Breast epithelium (tissue), 4 donors: ENCODE measurements at places on chromosomes 12 and 14. TPM values are rescaled to one million over a fixed set of nuclear protein-coding genes. Genes with fewer than 3 reads are reported as not detected.
A peak's percentile ranks its signal among the peaks of the same experiment; 100 is the strongest.

- no peak for DNase-seq
Observed at GRCh38 chr14:64826333-64826732, 53.4 kb downstream of the SPTB start.

GRCh38 chr14:96117960-96118359, 78.8 kb downstream of the C14orf132 start:
- no peak for DNase-seq

DNA sequence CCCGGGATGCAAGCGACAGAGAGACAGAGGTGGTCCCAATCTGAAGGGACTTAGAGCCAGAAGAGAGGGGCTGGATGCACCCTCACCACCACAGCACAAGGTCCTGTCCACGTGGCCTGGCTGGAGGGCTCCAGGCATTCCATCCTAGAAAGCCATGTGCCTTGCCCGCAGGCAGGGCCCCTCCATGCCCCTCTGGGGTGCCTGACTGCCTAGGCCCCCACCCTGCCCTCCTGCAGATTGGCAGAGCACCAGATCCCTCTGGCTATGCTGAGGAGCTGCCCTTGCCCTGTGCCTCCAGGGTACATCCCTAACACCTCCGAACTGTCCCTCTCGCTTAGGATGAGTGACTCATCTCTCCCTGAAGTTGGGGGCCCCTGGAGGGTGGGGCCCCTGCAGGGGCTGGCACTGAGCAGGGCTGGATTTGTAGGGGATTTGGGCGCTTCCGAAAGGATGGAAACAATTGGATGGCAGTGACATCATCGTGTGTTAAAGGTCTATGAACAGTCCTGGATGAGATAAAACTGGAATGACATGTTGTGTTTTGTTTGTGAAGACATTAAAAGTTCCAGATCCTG, 50.9 kb downstream of the CHGA start:
- DNase-seq, result no peak

DNA sequence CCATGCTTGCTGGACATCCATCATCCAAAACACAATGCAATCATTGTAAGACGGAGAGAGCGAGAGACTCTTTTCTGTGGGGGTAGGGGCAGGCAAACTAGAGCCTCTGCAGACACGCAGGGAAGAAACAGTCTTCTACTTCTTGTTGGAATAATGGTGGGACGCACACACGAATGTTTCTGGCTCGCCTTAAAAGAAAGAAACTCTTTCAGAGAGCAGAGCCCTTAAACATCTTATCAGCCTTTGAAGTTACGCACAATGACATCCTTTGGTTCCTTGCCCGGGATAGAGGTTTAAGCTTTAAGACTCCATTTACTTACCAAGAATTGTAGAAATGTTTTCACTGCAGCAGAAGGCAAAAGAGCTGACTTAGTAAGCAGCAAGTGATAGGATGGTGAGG, 133.8 kb upstream of the FOXN3 start:
- DNase-seq, result no peak

DNA sequence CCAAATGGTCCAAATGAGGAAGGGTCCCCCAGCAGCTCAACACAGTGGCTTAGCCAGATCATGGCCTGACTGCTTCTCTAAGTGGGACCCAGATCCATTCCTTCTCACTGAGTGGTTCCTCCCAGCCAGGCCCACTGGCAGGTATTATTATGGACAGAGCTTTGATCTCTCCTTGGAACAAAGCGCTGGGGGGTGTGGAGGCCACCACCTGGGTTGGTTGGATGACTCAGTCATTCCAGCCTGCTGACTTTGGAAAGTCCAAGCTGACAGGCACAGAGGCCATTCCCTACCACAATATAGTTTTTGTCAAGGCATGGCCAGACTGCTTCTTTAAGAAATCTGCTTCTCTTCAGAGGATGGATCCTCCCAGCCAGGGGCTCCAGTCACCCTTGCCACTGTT, 341.1 kb downstream of the BTG1 start:
- DNase-seq, result no peak

- no peak for DNase-seq
Observed at GRCh38 chr12:65500091-65500900, 221.8 kb downstream of the MSRB3 start.

- DNase-seq, result no peak
Observed at GRCh38 chr14:103713304-103714062, 1.8 kb downstream of the XRCC3 start.

DNA sequence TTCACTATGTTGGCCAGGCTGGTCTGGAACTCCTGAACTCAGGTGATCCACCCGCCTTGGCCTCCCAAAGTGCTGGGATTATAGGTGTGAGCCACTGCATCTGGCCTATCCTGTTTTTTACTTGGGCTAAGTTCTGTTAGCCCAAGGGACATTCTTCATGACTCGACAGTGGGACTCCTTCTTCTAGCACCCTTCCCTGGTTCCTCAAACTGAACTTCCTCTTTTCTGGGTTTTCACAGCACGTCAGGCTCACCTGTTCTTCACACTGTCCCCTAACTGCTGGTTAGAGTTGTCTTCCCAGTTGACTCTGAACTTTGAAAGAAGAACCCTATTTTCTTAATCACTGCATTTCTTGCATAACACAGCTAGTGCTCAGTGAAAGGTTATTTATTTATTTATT, 22.5 kb downstream of the CABP1 start:
- DNase-seq, result no peak

DNA sequence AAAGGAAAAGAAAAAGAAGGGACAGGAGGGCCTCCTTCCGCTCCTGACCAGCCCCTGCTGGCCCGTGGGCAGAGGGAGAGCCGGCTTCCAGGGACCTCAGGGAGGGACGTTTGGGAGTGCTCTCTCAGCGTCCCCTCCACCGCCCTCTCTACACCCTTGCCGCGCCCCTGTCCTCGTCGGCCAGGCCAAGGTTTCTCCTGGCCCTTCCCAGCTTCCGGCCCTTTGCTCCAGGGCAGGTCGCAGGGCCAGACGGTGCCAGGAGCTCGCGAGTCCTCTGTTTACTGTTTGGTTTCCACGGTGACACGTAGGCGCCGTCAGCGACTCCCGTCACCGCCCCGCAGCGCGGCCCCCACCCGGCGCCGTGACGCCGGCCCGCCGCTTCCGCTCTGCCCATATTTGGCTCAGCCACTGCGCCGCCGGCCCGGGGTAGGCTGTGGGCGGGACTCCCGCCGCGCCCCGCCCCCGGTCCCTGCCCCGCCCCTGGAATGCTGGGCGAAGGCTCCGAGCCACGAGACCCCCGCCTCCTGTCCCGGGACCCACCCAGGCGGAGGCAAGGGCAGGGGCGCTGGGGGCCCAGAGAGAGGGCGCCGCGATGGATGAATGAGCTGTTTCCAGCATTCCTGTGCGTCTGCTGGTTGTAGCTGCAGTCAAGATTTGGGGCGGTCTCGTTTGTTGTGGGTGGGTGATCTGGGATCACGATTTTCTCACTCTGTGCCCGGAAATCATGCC, 15.5 kb downstream of the FOS start:
- peak; percentile 96 for DNase-seq

- DNase-seq, result no peak
Observed at GRCh38 chr14:77853919-77854318, 54.0 kb downstream of the ADCK1 start.

DNA sequence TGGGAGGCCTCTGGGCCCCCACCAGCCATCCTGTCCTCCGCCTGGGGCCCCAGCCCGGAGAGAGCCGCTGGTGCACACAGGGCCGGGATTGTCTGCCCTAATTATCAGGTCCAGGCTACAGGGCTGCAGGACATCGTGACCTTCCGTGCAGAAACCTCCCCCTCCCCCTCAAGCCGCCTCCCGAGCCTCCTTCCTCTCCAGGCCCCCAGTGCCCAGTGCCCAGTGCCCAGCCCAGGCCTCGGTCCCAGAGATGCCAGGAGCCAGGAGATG, 729 bp upstream of the GAPDH start:
- DNase-seq, result no peak

DNA sequence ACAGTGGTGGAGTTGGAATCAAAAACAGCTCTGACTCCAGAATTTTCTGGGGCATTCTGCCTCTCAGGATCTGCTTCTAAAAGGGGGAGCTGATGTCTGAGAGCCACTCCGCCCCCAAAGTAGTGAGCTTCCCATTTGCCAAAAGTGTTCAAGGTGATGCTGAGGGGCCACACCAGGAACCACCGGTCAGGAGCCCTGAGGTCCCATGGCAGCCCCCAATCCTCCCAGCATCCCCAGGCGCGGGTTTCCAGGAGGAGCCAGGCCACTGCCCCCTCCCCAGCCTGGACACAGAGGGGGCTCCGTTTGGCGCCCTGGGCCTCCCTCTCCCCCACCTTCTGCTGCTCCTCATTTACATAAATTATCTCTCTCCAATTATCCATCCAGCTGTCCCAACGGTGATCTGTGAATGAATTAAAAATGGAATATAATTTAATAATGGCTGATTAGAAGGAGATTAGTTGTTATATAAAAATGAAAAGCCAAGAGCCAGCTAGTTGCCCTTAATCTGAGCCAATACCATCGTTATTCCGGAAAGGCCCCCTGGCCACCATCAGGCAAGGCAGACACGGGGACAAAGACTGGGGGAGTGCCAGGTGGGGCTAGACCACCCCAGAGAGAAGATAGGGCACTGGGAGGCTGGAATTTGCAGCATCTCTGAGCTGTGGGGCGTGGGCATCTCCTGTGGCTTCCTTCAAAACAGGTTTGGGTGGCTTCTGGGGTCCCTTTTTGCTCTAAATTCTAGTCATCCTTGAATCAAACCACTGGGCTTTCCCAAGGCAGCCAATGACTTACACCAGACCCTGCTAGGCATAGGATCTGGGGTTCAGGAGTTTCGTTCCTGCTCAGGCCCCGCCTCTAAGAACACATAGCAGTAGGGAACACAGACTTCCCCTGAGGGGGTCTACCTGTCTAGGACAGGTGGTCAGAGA, 19.7 kb upstream of the VSX2 start:
- DNase-seq, result no peak

GRCh38 chr12:130795906-130796305, 43.1 kb downstream of the STX2 start:
- DNase-seq, result no peak

- no peak for DNase-seq
Observed at GRCh38 chr12:110697236-110697635, 8.3 kb upstream of the HVCN1 start.

DNA sequence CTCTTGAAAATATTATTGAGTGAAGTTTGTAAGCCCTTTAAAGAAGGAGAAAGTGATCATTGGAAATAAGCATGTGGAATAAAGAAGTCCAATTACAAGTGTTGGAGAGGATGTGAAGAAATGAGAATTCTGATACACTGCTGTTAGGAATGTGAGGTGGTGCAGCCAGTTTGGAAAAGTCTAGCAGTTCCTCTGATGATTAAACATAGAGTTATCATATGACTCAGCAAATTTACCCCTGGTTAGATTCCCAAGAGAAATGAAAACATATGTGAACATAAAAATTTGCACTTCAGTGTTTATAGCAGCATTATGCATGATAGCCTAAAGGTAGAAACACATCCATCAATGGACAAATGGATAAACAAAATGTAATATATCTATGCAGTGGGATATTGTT, 319.9 kb downstream of the AEBP2 start:
- no peak for DNase-seq

- no peak for DNase-seq
Observed at GRCh38 chr12:107702106-107702505, 16.5 kb downstream of the PWP1 start.

DNA sequence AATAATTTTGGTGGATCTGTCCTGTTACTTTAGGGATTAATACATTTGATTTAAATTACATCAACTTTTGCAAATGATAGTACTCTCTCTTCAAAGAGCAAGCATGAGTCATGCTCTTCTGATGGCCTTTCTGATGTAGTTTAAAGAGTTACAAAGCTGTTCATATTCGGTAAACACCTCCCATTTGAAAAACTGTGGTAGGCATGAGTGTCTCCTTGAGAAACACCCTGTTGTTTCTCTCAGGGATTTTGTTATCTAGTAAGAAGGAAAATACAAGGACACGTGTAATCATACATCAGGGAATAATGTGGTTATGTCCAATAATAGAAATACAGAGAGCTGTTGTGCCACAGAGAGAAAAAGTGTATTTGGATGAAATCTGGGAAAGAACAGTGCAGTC, 53.3 kb upstream of the E2F7 start:
- DNase-seq, result no peak

- no peak for DNase-seq
Observed at GRCh38 chr14:88729159-88729558, 63.6 kb downstream of the EML5 start.

- DNase-seq, result peak; percentile 50
Observed at GRCh38 chr12:27226407-27226929, 17.6 kb upstream of the STK38L start.

- DNase-seq, result no peak
Observed at GRCh38 chr12:56601503-56601902, 28.6 kb downstream of the BAZ2A start.

- no peak for DNase-seq
Observed at GRCh38 chr12:47604221-47604873, 101.5 kb downstream of the RPAP3 start.

DNA sequence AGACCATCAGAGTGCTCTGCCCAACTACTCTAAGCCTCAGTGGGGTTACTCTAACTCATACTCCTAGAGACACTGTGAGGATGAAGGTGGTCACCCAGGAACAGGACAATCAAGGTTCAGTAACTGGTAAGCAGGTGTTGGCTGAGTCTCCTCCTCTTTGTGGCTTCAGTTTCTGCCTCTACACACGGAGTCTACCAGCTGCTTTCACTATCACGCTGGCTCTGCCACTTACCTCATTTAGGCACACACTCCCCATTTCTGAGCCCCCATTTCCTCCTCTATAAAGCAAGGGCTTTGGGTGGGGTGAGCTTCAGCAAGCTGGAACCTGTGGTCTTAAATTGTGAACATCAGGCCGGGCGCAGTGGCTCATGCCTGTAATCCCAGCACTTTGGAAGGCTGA, 7.3 kb upstream of the TCHP start:
- DNase-seq, result no peak

DNA sequence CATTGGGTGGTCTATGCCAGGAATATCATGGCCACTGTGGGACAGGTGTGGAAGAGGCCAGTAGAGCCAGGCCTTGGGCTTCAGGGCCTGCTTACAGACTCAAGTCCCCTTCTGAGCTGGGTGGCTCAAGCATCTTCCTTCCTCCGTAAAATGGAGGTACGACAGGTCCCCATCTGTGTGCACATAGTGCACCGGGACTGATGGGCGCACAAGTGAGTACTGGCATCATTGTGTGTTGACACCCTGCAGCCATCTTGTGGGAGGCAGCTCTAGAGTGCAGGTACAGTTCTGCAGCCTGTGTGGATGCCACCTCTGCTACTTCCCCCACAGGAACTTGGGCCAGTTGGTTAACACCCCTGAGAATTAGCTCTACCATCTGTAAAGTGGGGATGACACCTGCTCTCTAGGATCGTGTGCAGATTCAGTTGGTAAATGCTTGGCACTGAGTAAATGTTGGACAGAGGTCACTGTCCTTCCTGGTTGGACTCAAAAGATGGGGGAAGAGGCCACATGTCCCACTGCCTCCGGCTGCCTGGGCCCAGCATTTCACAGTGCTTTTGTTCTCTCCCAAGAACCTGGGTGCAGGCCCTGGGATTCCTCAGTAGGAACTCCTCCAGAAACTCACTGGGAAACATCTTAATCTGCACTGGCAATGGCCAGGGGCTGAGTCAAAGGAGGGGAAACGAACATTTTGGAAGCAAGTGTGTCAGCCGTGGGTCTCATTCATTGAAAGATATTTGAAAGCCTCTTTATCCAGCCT, 70.6 kb downstream of the C14orf132 start:
- no peak for DNase-seq

The CLEC9A gene
- not detected for total RNA-seq

The SOX5 gene
- total RNA-seq, result 10.5 TPM

The TAS2R9 gene
- not detected for total RNA-seq

The CCDC198 gene
- not detected for total RNA-seq

The CCDC177 gene
- total RNA-seq, result 0.29 TPM

The C12orf56 gene
- total RNA-seq, result not detected

The PRKCH gene
- total RNA-seq, result 41.3 TPM

The TAS2R13 gene
- total RNA-seq, result 5.9 TPM

The PTPN21 gene
- 18.1 TPM for total RNA-seq

The FGF23 gene
- not detected for total RNA-seq

The TMTC1 gene
- 49.9 TPM for total RNA-seq

The CAPS2 gene
- 34.0 TPM for total RNA-seq

The ST8SIA1 gene
- total RNA-seq, result 10.4 TPM
